ENCODE measurements at places on chromosomes 7 and 10. TPM values are rescaled to one million over a fixed set of nuclear protein-coding genes. Genes with fewer than 3 reads are reported as not detected.

The SPDYE1 gene
- total RNA-seq: not detected

The FOXK1 gene
- total RNA-seq: 17.1 TPM

The C10orf105 gene
- total RNA-seq: 0.48 TPM

DNA sequence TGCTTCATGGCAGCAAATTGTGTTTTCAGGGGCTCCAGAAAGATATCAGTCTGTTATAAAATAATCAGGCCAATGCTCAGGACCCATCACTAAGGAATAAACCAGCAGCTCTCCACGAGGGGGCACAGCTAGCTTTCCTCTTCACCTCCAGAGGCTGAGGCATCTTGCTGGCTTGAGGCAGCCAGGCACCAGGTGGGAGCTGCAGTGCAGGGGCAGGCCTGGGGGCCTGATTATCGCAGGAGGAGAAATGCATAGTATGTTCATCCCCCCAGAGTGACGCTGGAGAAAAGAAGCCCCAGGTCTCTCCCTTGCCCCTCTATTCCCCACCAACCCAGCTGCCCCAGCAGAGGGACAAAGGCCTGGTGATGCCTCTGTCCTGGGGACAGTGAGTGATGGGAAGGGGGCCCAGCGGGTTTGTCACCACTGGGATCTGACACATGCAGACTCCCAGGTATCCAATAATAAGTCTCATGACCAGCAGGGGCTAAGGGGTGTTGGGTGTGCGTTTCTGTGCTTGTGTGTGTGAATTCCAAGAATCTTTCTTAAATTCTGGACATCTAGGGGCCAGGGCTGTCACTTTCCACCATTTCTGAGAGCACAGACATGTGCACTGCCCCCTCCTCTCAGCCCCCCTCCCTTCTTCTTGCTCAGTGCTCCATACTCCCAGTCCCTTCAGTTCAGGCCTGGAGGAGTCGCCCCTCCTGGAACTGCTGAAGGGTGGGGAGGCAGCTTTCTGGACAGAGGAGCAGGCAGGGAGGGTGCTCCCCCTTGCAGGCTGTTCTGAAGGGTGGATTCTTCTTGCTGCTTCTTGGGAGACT is 128.1 kb upstream of the FAM20C start:
- H3K4me1 ChIP-seq: peaks cover 31% of the 10 kb centered on the region
- no peak overlapping the region for H3K4me3 ChIP-seq
- peak; percentile 64 for DNase-seq
- H3K36me3 ChIP-seq: no peaks in the 10 kb centered on the region

- no peak for DNase-seq
- H3K36me3 ChIP-seq: no peaks in the 10 kb centered on the region
- no peak overlapping the region for H3K4me3 ChIP-seq
- H3K4me1 ChIP-seq: no peaks in the 10 kb centered on the region
- H3K27ac ChIP-seq: peak overlapping the region; percentile 32
- H3K27me3 ChIP-seq: no peaks in the 10 kb centered on the region
These were observed 71.1 kb upstream of the CFAP46 start for GRCh38 chr10:133013463-133013862.

GRCh38 chr10:130018265-130018664 is 54.2 kb upstream of the EBF3 start:
- no peaks in the 10 kb centered on the region for H3K36me3 ChIP-seq
- H3K4me3 ChIP-seq: no peak overlapping the region
- no peak for DNase-seq
- H3K4me1 ChIP-seq: 0 out of 2 replicates have a peak, but pooled peaks cover 6% of the 10 kb centered on the region
- H3K27ac ChIP-seq: no peak overlapping the region
- H3K27me3 ChIP-seq: 0 out of 2 replicates have a peak, but pooled peaks cover 3% of the 10 kb centered on the region
